ENCODE measurements at places on chromosomes 3 and 15.

- no peak for DNase-seq
These were observed 339.2 kb upstream of the DCBLD2 start for GRCh38 chr3:99240700-99241099.

- no peak for DNase-seq
These were observed 257.0 kb downstream of the NR1D2 start for GRCh38 chr3:24202071-24202470.

DNA sequence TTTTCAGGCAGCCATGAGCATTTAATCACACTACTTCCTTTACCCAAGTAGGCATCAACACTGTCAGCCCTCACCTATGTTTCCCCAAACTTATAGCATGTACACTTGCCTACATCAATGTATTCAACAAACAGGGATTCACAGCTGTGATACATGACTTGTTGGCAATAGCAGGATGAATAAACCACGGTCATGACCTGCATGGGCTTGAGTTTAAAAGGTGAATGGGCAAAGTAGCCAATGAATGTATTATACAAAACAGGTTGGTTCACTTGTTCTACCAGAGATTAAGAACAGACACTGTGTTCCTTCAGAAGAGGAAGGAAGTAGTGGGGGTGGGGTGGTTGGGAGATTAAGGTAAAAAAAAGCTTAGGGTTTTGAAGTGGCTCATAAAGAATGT is 861.9 kb upstream of the SEMA6D start:
- no peak for DNase-seq

DNA sequence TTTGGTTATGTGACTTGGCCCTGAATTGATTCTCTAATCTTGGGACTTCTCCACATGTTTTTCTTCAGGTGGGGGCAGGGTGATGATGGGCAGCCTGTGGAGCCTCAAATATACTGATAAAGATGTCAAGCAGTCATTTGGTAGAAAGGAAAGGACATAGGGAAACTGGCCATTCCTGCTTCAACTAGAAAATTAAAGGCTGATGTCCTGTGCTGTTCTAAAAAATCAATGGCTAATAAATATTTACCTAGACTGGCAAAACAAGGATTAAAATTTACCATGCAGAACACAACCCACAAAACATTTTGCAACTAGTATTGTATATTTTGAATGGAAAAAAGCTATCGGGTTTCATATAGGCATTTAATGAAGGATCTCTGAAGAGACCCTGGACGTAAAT is 133.7 kb downstream of the GADL1 start:
- no peak for DNase-seq

DNA sequence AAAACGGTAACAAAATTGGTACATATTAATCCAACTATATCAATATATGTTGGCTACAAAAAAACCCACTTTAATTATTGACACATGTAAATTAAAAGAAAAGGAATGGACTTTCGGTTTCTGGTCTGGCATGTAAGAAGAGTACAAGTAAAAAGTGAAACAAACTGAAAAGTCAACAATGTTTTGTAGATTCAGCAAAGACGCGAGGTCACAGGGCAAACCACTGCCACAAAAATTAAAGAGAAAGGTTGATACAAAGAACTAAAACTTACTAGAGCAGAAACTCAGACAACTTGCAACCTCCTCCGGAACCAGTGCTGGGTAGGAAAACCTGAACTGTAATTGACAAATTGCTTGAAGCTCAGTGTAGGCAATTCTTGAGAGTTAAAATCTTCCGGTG is 110.6 kb upstream of the ARPP21 start:
- no peak for DNase-seq

DNA sequence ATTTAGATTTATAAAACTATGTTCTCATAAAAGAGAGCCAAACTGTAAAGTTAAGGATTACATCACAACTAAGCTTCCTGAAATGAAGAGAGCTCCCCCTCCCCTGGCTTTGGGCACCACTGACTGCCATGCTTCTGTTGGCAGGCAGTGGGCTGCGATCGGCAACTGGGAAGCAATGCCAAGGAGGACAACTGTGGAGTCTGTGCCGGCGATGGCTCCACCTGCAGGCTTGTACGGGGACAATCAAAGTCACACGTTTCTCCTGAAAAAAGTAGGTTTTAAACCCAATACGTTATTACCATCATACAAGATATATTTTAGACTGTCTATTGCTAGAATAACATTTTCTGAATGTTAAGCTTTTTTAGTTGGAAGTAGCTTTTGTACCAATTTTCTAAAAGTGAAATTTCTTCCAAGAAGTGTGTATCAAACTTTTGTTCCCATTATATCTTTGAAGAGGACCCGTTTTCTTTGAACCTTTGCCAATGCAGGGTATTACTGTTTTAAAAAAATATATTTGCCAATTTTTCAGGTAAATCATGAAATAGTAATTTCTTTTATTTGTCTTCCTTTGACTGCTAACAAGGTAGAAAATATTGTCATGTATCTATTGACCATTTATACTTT is 184.1 kb downstream of the ADAMTSL3 start:
- no peak for DNase-seq

- DNase-seq = no peak
These were observed 7.4 kb upstream of the TBC1D5 start for GRCh38 chr3:17749705-17750293.

- no peak for DNase-seq
These were observed 127.1 kb upstream of the RBMS3 start for GRCh38 chr3:29153811-29154210.

DNA sequence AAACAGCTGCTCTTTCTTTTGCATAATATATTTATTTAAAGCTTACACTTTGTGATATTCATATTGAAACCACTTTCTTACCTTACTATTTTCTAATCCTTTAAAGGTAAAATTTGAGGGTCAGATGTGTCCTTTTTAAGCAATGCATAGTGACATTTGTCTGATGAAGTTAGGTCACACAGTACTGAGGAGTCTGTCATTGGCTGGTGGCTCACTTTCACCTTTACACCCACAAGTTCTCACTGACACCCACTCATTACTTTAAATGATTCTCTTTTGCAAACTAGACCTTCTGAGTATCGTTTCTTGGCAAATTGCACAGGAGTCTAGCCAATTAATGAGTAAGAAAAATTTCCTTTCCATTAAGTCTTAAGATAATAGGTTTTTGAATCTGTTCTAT is 758.3 kb upstream of the ARPP21 start:
- DNase-seq = no peak

All from central memory CD8-positive, alpha-beta T cell (primary cell).